ENCODE measurements at places on chromosomes 6 and 20.

DNA sequence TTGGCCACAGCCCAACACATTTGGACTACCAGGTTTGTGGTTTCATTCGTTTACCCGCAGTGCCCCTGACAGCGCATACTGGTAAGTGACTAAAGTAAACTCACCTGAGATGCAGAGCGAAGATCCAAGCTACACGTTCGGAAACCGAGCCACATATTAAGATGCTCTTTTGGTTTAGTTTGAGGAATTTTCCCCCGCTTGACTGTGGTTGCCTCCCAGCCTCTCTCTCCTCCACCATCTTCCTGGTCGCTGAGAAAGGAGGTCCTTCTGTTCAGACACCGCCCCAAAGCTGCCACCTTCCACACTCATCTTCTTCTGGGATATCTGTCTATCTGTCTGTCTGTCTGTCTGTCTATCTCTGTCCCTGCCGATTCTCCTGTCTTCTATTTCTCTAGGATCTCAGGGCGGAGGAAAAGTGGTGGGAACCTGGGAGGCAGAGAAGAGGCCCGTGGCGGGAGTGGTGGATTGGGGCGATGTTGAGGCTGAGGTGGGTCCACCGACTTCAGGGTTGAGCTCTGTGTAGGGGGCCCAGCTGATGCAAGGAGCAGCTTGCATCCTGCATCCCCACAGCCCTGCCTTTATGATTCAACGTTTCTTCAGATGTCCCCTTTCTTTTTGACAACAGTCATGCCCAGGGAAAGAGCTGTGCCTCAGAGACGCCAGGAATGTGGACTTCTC is 196.9 kb upstream of the ZNF184 start:
- no peak for DNase-seq

DNA sequence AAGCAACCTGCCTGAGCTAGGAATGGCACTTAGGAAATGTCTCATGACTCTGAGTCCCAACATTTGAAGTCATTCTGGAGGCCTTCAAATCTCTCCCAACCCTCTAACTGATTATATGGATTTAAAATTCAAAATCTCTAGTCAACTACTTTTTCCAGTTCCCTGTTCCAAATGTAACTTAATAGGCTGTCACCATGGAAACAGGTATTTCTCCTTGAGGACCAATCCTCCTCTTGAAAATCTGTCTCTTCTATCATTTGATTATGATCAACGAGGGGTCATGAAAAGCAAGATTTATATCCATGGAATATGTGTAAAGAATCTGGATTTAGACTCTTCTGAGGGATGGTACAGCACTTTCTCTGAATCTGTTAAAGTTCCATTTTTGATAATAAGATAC is 127.3 kb upstream of the DTNBP1 start:
- no peak for DNase-seq

DNA sequence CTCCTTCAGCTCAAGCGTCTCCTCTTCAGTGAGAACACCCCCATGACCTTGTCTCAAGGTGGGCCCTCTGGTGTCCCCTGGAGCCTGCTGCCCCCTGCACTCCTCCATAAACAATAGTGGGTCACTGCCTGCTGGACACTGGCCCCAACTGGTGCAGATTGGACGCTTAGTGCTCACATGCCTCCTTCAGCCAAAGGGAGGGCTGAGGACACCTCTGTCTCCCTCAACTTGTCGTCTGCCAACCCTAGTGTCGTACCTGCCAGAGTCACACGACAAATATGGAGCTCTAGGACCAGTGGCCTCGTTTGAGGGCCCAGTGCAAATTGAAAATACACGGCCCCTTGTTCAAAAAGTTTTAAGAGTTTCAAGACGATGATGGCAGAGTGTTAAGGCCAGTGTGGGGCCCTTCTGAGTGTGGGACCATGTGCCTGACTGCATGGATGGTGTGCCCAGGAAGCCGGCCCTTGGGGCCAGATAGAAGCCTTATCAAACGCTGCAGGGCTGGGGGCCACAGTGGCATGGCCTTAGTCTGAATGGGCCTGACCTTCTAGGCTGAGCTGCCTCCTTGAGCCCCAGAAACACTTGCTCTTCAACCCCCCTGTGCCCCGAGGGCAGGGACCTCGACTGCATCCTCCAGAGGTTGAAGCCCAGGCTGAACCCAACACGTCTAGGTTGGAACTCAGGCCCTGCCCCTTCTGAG is 20.1 kb downstream of the APCDD1L start:
- no peak for DNase-seq

DNA sequence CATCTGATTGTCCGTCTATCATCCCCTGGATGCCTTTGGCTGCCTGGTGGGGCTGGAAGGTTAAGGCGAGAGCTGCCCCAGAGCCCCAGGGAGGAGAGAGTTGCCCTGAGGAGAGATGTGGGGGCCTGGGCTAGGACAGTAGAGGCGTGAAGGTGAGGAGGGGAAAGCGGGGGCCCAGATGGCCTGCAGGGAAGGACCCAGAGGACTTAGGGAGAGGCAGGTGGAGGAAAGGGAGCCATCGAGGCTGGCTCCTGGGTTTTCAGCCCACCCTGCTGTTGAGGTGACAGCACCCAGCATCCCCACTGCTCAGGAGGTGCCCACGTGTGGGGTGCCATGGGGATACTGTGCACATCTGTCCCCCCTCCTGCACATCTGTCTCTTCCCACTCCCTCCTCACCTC is 273.7 kb downstream of the TAF4 start:
- no peak for DNase-seq

- DNase-seq: no peak
Observed at GRCh38 chr20:57795977-57796560, 86.3 kb upstream of the PMEPA1 start.

DNA sequence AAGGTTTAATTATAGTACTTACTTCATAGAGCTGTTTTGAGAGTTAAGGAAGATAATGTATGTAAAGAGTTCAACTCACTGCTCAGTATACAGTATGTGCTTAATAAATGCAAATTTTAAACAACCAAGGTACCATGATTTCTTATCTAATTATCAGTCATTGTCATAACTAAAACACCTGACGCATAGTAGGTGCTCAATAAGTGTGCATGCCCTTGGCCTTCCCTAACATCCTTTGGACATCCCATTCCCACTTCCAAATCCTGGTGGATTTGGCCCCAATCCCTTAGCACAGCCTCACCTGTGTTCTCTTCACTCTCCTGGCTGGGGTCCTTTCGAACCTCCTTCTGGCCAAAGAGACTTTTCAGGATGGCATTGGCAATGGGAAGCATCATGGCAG is 41.1 kb downstream of the SLC13A3 start:
- no peak for DNase-seq

- no peak for DNase-seq
Observed at GRCh38 chr6:15073344-15073789, 172.5 kb upstream of the JARID2 start.

- no peak for DNase-seq
Observed at GRCh38 chr6:100460650-100461204, 4.0 kb downstream of the SIM1 start.

GRCh38 chr6:84825461-84825860 is 61.1 kb upstream of the TBX18 start:
- DNase-seq: no peak

GRCh38 chr6:37965964-37966676 is 146.6 kb downstream of the ZFAND3 start:
- DNase-seq: no peak

GRCh38 chr6:105819745-105820144 is 266.4 kb upstream of the PRDM1 start:
- DNase-seq: no peak

- DNase-seq: peak; percentile 89
Observed at GRCh38 chr6:36123270-36124139, 6.8 kb upstream of the MAPK13 start.

GRCh38 chr20:62134735-62135231 is 8.4 kb downstream of the PSMA7 start:
- DNase-seq: no peak

DNA sequence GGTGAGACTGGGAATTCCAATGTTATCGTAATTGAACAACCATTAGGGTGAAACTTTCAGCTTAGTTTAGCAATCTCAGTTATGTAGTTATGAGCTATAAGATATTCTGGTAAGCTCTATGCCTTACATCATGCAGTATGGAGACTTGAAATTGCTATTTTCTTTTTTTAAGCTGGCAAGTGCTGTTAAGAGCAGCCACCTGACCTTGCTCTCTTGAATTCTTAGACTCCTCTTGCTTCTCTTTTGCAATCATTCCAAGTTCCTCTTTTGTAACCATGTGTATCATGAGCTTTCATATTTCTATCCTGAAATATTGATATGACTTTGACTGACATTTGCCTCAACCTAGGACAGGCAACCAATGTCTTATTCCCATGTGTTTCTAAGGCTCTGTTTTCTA is 446.3 kb upstream of the SLC35B3 start:
- no peak for DNase-seq

- DNase-seq: no peak
Observed at GRCh38 chr6:118467181-118467580, 80.9 kb upstream of the PLN start.

DNA sequence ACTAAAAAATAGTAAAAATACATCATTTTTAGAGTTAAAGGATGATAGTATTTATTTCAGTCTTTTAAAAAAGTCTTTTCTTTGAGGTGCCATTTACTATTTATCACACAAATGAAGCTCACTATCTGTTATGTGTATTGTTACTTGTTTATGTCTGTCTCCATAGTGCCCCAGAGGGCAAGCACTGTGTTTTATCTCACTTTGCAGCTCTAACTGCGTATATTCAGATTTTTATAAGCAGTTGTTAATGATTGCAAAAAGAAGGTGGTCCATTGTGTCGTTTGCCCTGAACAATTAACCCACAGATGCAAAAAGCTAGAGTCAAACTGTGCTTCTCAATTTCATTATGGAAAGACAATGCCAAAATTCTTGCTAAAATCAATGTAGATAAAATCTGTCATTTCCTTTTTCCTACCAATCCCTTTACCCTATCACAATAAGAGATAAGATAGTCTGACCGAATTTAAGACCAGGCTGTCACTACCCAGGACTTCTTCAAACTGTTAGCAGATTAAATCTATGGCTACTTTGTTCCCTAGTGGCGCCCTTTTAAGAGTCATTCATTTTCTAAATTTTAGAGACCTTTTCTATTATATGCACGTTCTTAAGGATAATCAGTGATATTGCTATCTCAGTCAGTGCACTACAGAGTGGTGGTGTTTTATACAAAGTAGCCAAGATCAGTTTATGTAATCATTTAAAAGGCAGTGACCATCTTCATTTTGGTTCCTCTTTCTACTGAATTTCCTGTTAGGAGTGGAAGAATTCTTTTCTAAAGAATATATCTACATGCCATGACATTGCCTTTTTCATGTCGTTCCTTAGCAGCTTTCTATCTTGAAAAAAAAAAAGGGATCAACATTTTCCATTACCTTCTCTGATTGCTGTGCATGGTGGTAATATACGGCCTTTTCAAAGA is 133.1 kb upstream of the PRDM1 start:
- DNase-seq: no peak

DNA sequence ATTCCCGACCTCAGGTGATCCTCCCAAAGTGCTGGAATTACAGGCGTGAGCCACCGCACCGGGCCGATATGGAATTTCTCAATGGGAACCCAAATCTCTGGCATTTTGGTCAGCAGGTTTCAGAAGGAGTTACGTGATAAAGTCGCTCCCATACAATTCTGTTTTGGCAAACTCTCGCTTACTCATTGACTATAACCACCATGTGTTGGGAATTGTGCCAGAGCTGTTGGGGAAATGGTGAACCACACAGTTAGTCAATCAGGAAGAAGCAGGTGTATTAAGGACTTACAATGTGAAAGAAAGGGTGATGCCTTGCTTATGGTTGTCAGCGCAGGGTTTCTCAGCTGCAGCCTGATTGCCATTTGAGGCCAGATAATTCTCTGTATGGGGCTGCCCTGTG is 410.5 kb downstream of the QKI start:
- DNase-seq: no peak

- no peak for DNase-seq
Observed at GRCh38 chr20:59997896-59998295, 39.7 kb downstream of the CDH26 start.

- DNase-seq: no peak
Observed at GRCh38 chr6:128500014-128500413, 20.4 kb downstream of the PTPRK start.

DNA sequence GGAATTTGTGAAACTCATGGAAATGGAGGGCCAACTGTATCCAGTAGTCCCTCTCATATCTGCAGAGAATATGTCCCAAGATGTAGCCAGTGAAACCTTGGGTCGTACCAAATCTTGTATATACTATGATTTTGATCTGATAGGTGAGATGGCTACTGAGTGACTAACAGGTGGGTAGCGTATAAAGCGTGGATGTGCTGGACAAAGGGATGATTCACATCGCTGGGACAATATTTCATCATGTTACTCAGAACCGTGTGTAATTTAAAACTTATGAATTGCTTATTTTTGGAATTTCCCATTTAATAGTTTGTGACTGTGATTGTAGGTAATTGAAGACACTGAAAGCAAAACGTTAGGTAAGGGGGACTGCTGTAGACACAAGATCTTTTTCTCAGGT is 144.1 kb downstream of the SMAP1 start:
- DNase-seq: no peak

GRCh38 chr6:67736161-67736560 is 898.9 kb upstream of the ADGRB3 start:
- DNase-seq: no peak

DNA sequence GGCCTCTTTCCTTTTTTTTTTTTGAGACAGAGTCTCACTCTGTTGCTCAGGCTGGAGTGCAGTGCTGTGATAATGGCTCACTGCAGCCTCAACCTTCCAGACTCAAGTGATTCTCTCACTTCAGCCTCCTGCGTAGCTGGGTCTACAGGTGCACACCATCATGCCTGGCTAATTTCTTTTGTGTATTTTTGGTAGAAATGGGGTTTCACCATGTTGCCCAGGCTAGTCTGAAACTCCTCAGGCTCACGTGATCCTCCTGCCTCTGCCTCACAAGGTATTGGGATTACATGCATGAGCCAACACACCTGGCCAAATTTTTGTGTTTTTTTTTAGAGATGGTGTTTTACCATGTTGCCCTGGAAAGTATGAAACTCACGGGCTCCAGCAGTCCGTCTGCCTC is 29.3 kb downstream of the SRC start:
- DNase-seq: no peak

DNA sequence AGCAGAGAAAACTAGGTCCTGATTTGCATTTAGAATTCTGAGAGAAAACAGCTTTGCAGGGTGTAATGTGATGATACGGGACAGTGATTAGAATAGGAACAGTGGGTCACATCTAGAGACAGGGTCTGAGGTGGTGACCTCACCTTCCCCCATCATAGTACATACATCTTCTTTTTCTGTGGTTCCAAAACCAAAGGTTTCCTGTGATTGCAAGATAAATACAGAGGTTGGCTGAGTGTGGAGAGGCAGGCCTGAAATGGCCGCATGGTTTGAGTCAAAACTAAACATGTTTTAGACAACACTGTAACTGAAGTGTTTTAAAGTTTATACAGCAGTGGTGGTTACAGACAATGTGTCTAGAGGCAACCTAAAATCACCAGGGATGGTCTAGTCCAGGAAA is 10.4 kb upstream of the NT5DC1 start:
- DNase-seq: no peak

Data from iPS-NIHi11 (cell line).